ENCODE measurements at places on chromosomes 1 and 21. TPM values are rescaled to one million over a fixed set of nuclear protein-coding genes. Genes with fewer than 3 reads are reported as not detected.

The VSIG8 gene
- not detected for polyA plus RNA-seq

The NFASC gene
- polyA plus RNA-seq: 1.1 TPM

The ACTL8 gene
- not detected for polyA plus RNA-seq

The MYBPH gene
- 278 TPM for polyA plus RNA-seq

The NPHS2 gene
- polyA plus RNA-seq: not detected

The NKAIN1 gene
- 1.3 TPM for polyA plus RNA-seq

The GOLT1A gene
- polyA plus RNA-seq: not detected

The FAAH gene
- 20.1 TPM for polyA plus RNA-seq

The OR2L3 gene
- polyA plus RNA-seq: not detected

- peak; percentile 36 for DNase-seq
Observed at GRCh38 chr1:82110366-82111254, 309.9 kb downstream of the ADGRL2 start.

DNA sequence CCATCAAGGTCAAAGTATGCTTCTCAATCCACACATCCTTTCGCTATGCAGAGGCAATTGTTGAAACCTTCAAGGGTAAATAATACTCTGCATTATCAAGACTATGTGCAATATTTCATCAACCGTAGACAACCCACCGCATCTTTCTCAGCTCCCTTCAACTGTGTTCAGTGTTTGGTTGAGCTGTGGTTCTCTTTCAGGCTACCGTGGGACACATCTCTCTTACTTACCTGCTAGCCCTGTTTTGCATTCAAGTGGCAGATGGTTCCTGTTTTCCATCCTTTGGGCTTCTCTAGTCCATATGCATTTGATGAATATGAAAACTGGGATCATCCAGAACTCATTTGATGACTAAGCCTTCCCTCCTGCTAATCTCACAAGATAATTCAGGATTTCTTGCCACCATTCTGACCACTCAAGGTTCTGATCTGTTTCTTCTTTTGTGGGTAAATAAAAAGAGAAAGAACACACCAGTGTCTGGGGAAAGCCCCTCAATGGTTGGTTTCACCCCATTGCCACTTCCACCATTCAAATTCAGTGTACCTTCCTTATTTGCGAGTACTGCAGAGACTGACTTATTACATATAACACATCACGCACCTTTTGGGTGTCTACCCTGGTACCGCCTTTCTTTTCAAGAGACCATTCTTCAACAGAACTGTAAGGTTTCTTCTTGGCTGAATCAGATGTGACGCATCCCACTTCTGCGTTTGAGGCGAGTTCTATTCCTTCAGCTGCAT, 61.7 kb downstream of the BACE2 start:
- DNase-seq: no peak

- DNase-seq: no peak
Observed at GRCh38 chr1:3776231-3776961, 3.8 kb downstream of the SMIM1 start.

- DNase-seq: no peak
Observed at GRCh38 chr1:3005771-3006170, 15.5 kb upstream of the ACTRT2 start.

DNA sequence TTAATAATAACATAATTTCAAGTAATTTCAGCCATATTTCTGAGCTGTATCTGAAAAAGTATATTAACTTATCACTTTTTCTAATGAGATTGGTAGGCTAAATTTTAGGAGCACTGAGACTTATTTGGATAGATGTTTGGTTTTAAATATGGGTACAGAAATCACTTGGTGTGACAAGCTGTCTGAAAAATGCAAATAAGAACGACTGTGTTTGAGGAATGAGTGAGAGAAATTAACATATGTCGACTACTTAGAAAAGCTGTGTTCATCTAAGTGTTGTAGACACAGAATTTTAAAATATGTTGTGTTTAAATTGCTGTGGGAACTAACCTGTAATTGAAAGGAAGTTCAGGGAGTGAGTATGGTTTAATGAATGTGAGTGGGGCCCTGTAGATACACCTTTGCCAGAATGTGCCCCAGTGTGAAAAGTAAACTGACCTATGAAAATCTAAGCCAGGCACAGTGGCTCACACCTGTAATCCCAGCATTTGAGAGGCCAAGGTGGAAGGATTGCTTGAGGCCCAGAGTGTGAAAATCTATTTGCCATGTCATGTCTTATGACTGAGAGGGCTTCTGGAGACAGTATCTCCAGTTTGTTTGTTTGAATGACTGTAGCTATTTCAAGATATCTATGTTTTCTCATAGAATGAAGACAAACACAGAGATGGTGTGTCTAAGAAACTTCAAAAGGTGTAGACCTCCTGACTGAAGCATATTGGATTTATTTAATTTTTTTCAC, 53.8 kb upstream of the LRRC8C start:
- no peak for DNase-seq

- DNase-seq: no peak
Observed at GRCh38 chr1:163163163-163163562, 39.6 kb downstream of the RGS5 start.

DNA sequence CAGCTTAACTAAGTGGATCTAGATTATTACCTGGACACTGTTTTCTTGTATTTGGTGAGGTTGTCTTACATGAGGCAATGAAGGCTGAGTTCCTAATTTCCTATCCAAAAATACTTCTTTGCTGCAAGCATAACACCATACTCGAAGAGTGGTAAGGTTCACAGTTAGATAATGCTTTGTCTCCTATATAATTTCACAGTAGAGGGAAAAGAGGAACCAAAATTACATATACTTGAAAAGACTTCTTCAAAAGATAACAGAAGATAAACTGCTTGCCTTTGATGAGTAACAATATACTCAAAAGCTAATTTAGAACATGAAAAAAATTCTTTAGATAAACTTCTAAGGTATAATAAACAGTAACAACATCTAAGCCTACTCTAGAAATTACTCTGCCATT, 20.4 kb downstream of the USP33 start:
- no peak for DNase-seq

DNA sequence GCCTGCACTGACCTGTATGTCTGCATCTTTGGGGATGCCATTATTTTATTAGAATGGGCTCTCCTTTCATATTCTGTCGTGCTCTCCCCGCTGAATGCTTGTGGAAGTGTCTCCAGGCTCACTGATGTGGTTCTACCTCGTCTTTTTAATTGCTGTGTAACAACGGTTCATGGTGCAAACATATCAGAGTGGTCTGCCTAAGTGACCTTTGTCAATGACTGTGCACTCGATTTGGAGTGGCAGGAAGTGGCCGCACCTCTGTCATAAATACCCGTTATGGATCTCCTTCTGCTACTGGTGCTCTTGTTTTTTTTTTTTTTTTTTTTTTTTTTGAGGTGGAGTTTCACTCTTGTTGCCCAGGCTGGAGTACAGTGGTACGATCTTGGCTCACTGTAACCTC, 38.3 kb downstream of the SPSB1 start:
- no peak for DNase-seq

DNA sequence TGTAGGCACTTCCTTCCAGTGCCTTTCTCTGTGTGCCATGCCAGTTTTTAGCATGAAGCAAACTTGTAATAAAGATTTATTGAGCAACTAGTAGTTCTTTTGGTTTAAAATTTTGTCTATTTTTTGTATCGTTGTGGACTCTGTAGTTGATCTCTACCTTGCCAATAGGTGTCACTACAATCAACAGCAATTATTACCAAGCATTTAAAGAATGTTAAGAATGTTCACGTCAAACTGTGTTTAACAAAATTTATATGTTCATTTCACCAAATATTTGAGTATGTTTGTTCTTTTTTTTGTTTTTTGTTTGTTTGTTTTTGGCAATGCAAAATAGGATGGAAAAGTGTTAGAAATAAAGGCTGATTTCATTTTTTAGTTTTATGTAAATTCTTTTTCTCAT, 208.1 kb downstream of the PATJ start:
- no peak for DNase-seq

- DNase-seq: no peak
Observed at GRCh38 chr1:240878631-240879030, 266.7 kb upstream of the GREM2 start.

- DNase-seq: no peak
Observed at GRCh38 chr1:30804352-30804751, 46.8 kb upstream of the LAPTM5 start.

DNA sequence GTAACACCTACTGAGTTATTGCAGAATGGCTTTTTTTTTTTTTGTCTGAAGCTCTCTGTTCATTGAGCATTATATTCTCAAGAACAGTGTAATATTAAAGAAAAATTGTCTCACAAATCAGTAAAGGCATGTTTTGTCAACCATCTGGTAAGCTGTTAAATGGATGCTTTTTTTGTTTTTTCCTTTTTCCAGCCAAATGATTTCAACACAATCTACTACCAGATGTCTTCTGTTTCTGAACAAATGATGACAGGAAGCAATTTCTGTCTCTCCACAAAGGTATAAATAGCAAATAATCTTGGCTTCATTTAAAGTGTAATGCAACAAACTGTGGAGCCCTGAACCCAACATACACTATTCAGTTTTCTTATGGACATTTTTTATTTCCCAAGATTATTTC, 78.6 kb upstream of the RGS2 start:
- no peak for DNase-seq

GRCh38 chr1:205381305-205381704, 24.6 kb upstream of the KLHDC8A start:
- DNase-seq: no peak

DNA sequence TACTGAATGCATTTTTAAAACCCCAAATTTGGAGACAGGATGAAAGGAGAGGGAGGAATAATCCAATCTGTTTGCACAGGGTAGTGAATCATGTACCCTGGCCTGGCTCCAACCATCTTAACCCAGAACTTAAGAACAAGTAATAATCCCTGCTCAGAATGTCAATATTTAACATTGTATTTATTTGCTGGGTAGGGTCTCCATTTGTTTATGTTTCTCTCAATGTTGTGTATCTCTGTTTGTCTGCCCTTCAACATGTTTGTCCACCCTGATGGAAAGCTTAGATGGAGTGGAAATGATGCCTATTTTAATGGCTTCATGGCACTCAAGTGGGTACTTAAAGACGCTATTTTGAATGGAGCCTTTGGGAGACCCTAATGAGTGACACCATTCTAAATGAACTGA, 54.4 kb upstream of the CDC42BPA start:
- no peak for DNase-seq

GRCh38 chr21:16004086-16004485, 274.3 kb downstream of the USP25 start:
- DNase-seq: no peak

- no peak for DNase-seq
Observed at GRCh38 chr1:91133248-91133647, 111.4 kb upstream of the ZNF644 start.

- no peak for DNase-seq
Observed at GRCh38 chr1:8889925-8890785, 11.7 kb upstream of the ENO1 start.
